ENCODE measurements at places on chromosomes 16 and 17.

GRCh38 chr16:70594569-70594968 is 51.8 kb upstream of the IL34 start:
- no peak for DNase-seq

- DNase-seq = no peak
Measured at GRCh38 chr16:9447195-9447551, 355.7 kb downstream of the HAPSTR1 start.

GRCh38 chr17:73492821-73493814 is 151.1 kb downstream of the SDK2 start:
- no peak for DNase-seq

DNA sequence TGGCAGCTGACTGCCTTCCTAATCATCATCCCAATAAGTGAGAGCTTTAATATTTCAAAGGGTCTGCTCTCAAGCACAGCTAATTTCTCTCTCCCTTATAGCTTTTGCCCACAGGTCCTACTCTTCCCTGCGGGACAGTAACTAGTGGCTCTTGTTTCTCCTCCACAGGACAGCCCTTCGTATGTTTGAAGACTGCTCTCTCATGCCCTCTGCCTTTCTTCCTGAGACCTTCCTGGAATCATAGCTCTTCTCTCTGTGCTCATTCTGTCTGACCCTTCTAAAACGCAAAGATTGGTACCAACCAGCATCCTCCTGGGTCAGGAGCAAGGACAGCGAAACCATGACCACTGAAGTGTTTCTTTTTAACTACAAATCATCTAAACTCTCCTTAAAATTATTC is 168.9 kb downstream of the GRIN2A start:
- DNase-seq = no peak

GRCh38 chr16:51155199-51155607 is 4.1 kb upstream of the SALL1 start:
- DNase-seq = no peak

GRCh38 chr17:67315865-67316264 is 50.5 kb downstream of the PSMD12 start:
- no peak for DNase-seq

DNA sequence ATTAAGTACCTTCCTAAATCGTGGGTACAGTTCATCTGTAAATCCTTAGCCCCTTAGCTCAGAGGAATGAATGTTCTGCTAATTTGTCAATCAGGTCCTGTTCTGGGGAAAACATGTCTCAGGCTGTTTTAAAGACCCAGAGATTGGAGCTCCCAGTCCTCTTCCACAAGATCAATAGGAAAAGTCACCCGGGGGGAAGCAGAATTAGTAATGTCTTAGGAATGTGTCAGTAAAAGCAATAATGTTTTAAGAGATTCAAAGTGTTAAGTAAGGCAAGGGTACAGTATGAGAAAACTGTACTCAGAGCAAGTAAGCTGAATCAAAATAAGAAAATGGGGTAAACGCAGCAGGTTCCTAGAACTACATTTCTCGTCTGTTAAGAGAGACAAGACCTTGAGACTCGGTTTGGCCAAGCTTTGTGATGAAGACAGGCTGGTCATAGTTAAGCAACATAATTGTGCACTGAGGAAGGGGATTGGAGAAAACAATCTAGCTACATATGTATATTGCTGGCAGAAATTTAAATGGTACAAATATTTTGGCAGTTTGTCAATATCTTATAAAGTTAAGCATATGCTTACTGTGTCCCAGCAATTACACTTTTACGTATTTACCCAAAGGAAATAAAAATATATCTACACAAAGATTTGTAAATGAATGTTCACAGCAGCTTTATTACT is 192.9 kb upstream of the C17orf78 start:
- peak; percentile 12 for DNase-seq

- no peak for DNase-seq
Measured at GRCh38 chr16:78990309-78990701, 610.2 kb downstream of the MAF start.

GRCh38 chr16:64983963-64984362 is 137.9 kb downstream of the CDH11 start:
- DNase-seq = peak; percentile 82

GRCh38 chr16:81641395-81642106 is 137.5 kb upstream of the PLCG2 start:
- no peak for DNase-seq

Measured in fibroblast of skin of left quadriceps (primary cell).